NCI-H524 (cell line): ENCODE measurements at places on chromosomes 11 and 22.

DNA sequence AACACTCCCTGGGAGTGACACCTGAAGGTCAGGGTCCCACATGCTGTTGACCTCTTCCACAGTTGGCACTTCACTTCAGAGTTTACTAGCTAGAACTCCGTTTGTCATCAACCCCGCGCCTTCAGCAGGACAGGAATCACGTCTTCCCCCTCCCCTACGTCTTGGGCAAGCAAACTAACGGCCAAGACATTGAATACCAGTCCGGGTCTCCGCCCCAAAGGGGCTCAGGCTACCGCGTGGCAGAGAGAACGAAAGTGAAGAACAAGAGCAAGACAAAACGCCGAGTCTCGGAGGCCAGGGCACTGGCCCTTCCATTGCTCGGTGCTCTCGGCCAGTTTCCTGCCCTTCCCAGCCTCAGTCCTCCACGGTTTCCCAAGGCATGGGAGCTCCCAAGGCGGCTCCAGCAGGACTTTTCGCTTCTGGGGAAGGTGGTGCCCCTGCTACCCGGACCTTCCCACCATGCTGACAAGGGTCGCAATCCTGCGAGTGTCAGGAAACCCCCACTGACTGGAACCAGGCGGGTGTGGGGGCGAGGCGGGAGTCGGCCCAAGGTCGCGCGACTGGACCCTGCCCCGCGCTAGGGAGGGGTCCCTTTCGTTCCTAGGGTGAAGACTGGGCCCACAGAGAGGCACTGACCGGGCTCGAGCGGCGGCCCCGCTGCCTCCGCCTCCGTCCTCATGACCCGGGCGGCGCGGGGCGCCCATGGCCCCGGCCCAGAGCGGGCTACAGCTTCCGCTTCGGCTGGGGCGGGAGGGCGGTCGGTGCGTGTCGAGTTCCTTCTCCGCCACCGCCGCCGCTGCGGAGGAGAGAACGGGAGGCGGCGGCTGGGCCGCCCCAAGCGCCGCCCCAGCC is at the start of gene GUCD1:
TSS of gene GUCD1 (minus strand) at position 826 of the 852 bp plus-strand sequence. CDS start at position 679, 147 bp downstream.
- DNase-seq, result peak; percentile 51

GRCh38 chr22:23579870-23580575 is at the start of gene IGLL1:
Gene IGLL1 (minus strand): TSS chr22:23580290. CDS start chr22:23580190, 100 bp downstream.
- DNase-seq, result no peak

GRCh38 chr22:33332538-33332937 is 274.4 kb upstream of the SYN3 start:
- no peak for DNase-seq

DNA sequence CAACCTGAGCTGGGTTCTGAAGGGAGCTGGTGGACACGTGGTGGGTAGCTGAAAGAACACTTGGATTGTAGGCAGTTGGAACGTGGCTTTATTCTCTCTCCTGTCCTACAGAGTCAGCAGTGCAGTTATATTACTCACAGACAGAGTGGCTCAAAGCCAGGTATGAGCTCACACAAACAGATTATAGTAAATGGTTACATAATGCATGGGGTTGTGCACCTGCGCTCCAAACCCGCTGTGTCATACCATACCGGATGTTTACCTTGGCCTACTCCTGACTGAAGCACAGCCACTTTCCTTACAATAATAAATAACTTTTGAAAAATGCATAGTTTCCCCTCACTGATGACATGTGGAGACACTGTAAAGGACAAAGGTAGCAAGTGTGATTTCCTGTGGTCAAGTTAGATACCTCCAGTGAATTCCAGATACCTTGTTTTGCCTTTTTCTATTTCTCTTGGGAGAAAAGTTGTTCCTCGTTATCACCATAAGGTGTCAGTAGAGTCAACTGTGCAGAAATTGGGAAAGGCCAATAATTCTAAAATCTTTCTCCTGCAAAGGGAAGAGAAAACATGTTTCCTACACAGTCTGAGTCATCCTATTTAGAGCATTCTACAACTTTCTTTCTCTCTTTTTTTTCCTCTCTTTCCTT is 13.5 kb downstream of the MS4A6A start:
- DNase-seq, result no peak

- no peak for DNase-seq
Observed at GRCh38 chr11:132050577-132051165, 680.3 kb downstream of the NTM start.

DNA sequence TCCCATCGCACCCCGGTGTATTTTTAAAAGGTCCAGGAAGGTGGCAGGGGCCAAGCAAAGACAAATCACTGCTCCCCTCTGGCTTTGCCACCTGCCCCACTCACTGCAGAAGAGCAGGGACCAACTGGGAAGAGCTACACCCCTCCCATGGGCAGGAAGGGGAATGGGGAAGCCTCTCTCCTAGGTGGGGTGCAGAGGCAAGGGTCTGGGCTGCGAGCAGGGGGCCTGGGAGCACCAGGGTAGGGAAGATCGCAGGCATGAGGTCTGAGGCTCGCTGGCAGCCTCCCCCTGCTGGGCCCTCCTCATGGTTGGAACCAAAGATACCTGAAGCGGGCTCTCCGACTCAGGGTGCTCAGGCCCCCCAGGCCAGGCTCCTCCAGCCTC is 36.8 kb downstream of the PISD start:
- no peak for DNase-seq

GRCh38 chr22:41779929-41780505 is 20.5 kb upstream of the CCDC134 start:
- DNase-seq, result no peak

- DNase-seq, result no peak
Observed at GRCh38 chr22:44928711-44929358, 81.0 kb downstream of the PHF21B start.

GRCh38 chr11:94423507-94423906 is 22.3 kb upstream of the GPR83 start:
- no peak for DNase-seq

GRCh38 chr11:128468111-128468510 is 119.2 kb downstream of the ETS1 start:
- no peak for DNase-seq

DNA sequence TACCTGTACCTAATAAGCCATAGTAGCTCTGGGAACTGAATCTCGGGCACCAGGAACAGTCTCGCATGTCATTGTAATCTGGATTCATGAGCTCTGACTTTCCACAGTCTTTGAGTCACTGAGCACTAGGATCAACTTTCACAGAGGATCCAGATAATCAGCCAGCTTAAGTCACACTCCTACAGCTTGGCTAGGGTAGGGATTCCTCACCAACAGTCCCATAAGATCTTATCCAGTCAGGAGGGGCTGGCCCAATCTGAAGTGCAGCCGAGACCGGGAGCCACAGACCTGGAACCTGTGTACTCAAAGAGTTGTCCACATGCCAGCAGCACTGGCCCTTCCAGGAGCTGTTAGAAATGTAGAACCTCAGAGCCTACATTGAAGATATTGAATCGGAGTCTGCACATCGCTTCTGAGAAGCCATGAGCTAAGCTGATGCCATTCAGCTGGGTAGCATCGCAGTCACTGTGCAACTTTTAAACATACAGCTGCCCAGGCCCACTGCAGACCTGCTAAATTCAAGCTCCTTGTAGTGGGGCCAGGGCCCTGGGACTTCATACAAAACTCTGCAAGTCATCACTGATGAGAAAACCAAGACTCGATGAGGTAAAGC is 538.8 kb upstream of the B3GAT1 start:
- peak; percentile 12 for DNase-seq

DNA sequence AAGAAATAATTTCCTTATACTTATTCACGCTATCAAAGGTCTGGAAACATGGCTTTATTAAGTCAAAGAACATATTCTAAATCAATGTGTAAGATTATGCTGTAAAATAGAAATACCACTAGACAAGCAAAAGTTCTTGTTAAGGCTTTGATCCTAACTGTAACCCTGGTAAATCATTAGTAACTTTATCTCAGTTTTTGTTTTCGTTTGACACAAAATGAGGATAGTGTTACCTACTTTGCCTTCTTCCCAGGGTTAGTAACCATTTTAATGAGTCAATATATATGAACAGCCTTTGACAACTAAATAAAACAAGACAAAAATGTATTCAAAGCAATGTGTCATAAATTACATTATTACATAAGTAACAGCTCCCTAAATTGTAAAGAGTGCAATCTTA is 1336.3 kb downstream of the FAM181B start:
- no peak for DNase-seq
